Ureter (tissue), 1 donor: ENCODE measurements at places on chromosomes 7 and 10. TPM values are rescaled to one million over a fixed set of nuclear protein-coding genes. Genes with fewer than 3 reads are reported as not detected.

The CDK14 gene
- 23.5 TPM for total RNA-seq

The FKBP6 gene
- total RNA-seq = not detected

- DNase-seq = no peak
Measured at GRCh38 chr10:132043861-132044695, 21.7 kb upstream of the JAKMIP3 start.

DNA sequence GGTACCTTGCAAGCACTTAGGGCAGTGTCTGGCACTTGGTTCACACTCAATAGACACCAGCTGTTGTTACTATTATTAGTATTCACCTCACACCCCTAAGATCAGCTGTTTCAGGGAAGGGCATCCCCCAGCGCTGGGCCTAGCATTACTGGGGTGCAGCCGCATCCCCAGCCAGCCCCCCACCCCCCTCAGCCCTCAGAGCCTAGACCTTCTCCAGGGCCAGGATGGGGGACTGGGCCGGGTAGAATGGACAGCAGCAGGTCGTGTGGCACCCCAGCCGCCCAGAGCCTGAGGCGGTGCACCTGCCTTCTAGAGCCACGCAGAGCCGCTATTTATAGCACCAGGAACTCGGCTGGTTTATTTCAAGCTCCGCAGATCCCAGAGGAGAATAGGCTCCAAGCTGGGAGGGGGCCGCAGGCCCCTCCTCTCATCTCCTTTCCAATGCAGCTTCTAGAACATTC is 60.5 kb downstream of the GTF2IRD1 start:
- DNase-seq = no peak
